ENCODE measurements at places on chromosomes 1 and 21.
A peak's percentile ranks its signal among the peaks of the same experiment; 100 is the strongest.

- no peak for DNase-seq
These were observed 1.2 kb upstream of the MR1 start for GRCh38 chr1:181032535-181032934.

DNA sequence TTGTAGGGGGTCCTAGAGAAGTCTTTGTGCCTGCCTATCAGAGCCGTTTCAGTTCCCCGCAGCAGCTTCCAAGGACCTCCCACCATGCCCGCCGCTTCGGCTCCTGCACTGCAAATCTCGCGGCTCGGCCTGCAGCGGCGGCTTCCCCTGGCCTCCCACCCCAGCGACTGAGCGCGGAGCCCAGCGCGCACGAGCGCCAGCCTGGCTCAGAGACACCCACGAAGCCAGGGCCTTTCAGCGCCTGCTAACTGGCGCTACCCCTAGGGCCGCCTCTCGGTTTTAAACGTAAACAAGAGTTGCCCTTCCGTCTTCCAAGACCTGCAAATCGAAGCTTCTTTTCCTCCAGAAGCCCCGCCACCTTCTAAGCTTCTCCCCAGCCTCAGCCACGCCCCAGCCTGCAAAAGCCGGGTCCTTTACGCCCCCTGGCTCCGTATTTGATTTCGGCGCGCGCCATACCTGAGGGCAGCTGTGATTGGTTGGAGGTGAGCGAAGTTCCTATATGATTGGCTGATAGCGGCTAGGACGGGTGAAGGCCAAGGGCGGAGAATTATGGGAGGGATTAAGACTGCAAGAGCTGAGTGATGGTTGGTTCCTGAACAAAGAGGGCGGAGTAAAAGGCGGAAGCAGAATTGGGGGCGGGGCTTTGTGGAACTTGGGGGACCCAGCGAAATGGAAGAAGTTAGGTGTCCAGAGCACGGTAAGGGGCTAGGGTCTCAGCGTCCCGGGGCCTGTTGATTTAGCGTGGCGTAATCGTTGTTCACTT lies at the start of gene TTF2:
TTF2 (plus strand) TSS at position 649 of the 763 bp plus-strand sequence; CDS start at position 670, 21 bp downstream.
- DNase-seq, result peak; percentile 96

DNA sequence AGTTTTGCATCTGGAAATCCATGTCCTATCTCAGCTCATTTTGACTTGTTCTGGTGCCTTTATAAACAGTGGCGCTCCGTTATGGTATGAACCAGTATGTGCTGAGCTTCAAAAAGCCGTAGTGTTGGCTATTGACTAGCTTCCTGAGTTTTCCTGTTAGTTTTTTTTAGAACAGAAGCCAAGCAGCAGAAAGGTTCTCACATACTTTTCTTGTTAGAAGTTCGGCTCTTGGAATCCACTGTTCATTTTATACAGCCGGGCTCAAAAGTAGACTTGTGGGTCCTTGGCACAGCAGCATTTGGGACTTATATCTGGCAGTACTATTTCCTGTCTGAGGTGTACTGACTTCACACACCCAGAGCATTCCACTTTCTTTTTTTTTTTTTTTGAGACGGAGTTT lies 63.8 kb downstream of the TBCE start:
- DNase-seq, result no peak

GRCh38 chr1:198449727-198450433 lies 90.6 kb downstream of the ATP6V1G3 start:
- no peak for DNase-seq

GRCh38 chr1:44842486-44842861 lies 579 bp downstream of the PTCH2 start:
- DNase-seq, result no peak

GRCh38 chr1:87327376-87328271 lies 1.1 kb upstream of the LMO4 start:
- no peak for DNase-seq

DNA sequence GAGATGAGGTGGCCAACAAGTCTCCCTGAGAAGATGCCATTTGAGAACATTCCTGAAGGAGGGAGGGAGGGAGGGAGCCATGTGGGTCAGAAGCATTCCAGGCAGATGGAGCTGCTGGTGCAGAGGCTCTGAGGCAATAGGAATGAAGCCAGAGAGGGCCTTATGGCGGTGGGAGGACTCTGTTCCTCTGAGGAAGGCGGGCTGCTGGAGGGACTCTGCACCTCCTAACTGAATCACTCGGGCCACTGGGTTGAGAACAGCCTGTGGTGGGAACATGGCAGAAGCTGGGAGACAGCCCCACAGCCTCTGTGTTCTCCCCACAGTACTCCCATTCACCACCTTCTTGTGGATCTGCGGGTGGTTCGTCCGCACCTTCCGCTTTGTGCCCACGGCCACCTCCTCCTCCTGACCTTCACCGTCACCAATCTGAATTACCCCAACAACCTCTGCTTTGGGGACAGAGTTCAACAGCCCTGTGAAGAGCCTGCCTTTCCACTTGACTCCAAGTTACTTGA lies 2.4 kb upstream of the TMEM125 start:
- no peak for DNase-seq

GRCh38 chr1:64519901-64520300 lies 50.0 kb downstream of the CACHD1 start:
- DNase-seq, result no peak

DNA sequence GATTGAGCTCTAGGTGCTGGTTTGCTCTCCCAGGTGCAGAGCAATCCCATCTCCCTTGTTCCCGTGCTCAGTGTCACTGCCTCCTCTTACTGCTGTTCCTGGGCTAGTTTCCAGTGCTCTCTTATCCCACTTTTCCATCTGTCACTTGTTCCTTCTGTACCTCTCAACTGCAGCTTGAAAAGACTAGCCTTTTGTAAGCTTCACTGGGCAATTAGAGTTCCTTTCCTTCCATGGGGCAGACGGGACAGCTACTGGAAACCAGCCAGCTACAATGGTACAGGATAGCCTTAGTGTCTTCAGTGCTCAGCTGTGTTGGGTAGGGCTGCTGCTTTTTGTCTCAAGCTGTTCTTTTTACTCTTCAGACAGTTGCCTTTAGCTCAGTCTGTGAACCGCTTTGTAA lies 31.6 kb downstream of the AGT start:
- no peak for DNase-seq

GRCh38 chr21:45074818-45075595 lies 627 bp downstream of the ADARB1 start:
- no peak for DNase-seq

- no peak for DNase-seq
These were observed 85.2 kb downstream of the GPR88 start for GRCh38 chr1:100622966-100623762.

- DNase-seq, result peak; percentile 37
These were observed 45.6 kb downstream of the XCL2 start for GRCh38 chr1:168498159-168498631.

GRCh38 chr1:53430261-53430660 lies 28.9 kb upstream of the DMRTB1 start:
- DNase-seq, result no peak

- no peak for DNase-seq
These were observed 22.8 kb upstream of the DEGS1 start for GRCh38 chr1:224160171-224160682.

DNA sequence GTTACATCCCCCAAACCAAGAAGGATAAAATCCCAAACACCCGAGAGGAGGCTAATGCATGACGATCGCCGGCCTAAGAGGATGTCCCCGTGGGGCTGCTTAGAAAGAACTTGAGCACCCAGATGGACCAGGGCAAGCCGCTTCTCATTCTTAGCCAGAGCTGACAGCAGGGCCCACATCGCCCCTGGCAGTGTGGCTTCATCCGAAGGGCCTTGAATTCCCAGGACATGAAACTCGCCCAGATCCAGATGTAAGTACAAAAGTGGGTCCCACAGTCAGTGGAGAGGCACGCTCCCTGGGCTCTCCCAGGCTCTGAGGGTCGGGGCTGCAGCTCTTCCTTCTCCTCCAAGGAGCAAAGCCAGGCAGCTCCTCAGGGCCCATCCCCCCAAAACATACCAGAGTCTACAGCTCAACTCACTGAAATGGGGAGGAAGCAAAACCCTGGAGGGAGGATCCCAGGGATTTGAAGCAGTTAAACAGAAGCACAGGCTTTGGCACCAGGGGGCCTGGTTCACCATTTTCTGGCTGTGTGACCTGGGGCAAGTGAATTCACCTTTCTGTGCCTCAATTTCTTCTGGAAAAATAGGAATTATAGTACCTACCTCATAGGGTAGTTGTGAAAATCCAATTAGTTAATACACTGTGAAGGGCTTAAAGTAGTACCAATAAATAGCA lies 85.6 kb downstream of the MAN1C1 start:
- DNase-seq, result no peak

DNA sequence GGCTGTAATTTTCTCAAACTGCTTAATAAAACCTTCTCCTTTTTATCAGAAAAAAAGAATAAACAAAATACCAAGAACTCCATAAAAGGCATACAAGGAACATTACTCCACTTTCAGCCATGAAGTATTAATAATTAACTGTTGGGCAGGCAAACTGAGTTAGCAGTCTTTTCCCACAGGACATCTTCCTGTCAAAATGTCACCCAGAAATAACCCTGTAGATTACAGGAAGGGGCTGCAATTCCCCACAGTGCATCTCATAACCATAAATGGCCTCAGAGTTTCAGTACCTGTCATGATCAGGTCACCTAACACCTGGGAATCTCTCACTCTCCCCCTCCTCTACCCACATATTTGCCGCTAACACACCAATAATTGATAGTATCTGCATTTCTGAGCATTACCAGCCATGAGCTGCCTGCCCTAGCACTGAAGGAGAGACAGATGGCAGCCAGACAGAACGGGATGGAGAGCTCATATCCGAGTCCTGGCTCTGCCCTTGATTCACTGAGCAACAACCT lies 475.0 kb downstream of the SMYD3 start:
- no peak for DNase-seq

DNA sequence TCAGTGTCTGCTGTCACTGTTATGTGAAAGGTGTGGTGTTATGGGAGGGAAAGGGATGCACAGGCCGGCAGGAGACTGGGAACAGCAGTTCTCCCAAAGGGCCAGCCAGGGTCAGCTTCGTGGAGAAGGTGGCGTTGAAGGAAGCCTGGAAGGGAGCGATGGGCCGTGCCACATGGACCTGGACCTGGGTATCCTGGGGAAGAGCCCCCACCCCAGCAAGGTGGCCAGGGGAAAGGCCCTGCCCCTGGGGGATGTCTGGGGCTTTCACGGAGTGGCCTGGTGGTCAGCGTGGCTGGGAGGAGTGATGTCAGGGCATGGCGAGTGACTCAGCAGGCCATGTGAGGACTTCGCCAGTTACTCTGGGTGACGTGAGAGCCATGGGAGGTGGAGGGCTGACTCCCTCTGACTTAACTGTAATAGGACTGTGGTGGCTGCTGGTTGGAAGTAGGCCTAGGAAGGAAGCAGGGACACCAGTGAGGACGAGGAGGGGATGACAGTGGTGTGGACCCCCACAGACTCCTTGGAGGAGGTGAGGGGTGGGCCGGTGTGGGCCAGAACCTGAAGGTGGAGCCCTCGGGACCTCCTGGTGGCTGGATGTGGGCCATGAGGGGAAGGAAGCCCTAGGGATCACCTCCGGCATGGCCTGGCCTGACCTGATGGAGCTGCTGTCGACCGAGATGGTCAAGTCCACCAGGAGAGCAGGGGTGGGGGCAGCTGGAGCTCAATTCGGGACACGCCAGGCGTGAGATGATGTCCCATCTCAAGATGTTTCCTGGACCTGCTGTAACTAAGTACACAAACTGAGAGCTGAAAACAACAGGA lies 54.5 kb downstream of the BACE2 start:
- DNase-seq, result no peak

GRCh38 chr1:36831186-36831810 lies 203.0 kb downstream of the GRIK3 start:
- no peak for DNase-seq

DNA sequence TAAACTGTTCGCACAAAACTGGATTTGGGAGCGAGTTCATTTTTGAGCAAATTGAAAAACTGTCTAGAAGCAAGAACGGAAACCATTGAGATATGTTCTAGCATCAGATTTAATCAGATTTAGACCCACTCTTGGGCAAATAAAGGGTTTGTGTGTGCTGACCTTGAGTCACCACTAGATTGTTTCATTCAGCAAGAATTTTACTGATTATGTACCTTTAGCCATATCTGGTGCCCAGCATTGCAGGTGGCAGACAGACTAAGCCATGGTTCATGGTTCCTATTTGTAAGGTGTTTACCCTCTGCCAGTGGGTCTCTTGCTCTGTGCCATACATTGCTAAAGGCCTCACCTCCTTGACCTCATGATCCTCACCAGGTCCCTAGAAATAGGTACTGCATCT lies 1.4 kb downstream of the NUDC start:
- no peak for DNase-seq

- no peak for DNase-seq
These were observed 9.0 kb downstream of the ADORA1 start for GRCh38 chr1:203136409-203137042.

DNA sequence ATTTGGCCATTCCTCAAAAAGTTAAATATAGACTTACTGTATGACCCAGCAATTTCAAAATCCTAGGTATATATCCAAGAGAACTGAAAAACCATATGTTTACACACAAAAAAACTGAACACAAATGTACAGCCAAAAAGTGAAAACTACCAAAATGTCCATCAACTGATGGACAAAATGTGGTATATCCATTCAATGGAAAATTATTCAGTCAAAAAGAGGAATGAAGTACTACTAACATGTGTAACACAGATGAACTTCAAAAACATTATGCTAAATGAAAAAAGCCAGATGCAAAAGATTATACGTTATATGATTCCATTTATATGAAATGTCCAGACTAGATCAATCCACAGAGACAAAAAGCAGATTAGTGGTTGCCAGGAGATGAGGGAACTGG lies 8.0 kb downstream of the AIDA start:
- no peak for DNase-seq

DNA sequence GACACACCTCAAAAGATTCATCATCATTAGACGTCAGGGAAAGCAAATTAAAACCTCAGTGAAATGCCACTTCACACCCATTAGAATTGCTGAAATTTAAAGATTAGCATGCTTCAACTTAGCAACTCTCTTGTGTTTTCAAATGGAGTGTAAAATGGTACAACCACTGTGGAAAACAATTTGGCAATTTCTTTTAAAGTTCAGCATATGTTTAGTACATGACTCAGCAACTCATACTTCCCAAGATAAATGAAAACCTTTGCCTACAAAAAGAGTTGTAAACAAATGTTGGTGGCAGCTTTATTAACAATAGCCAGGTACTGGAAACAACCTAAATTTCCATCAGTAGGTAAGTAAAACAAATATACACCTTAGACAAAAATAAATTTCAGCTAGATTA lies 42.7 kb downstream of the ST3GAL3 start:
- no peak for DNase-seq

- no peak for DNase-seq
These were observed 114.3 kb downstream of the TGFB2 start for GRCh38 chr1:218459450-218459849.

DNA sequence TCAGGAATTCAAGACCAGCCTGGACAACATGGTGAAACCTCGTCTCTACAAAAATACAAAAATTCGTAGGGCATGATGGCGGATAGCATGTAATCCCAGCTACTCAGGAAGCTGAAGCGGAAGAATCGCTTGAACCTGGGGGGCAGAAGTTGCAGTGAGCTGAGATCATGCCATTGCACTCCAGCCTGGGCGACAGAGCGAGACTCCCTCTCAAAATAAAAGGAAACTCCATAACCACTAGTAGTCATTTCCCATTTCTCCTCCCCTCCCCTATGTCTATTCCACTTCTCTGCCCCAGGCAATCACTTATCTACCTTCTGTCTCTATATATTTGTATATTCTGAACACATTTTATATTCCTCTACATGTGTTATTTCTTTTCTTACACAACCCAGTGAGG lies 4.0 kb upstream of the CEP350 start:
- DNase-seq, result no peak

GRCh38 chr1:47759936-47760629 lies 237.1 kb downstream of the TRABD2B start:
- DNase-seq, result no peak

All from left renal cortex interstitium (tissue), 4 donors.